ENCODE measurements at places on chromosomes 7 and 10. TPM values are rescaled to one million over a fixed set of nuclear protein-coding genes. Genes with fewer than 3 reads are reported as not detected.

Gene ZPBP
- not detected for total RNA-seq

Gene RNF133
- total RNA-seq = not detected

Gene LRRC18
- total RNA-seq = not detected

Gene PRKCQ
- 87.3 TPM for total RNA-seq

Gene TMEM140
- 44.7 TPM for total RNA-seq

Gene COBL
- total RNA-seq = 0.59 TPM

Gene RBM33
- 196 TPM for total RNA-seq

Gene PLAC9
- not detected for total RNA-seq

Gene IFIT1B
- total RNA-seq = not detected

Gene RASSF4
- total RNA-seq = 1.3 TPM

Gene HACD1
- total RNA-seq = 22.0 TPM

Gene TYSND1
- 15.2 TPM for total RNA-seq

Gene FRA10AC1
- 16.5 TPM for total RNA-seq

Gene WNT2
- total RNA-seq = not detected

Gene LRRD1
- 0.44 TPM for total RNA-seq

Gene OR2A1
- total RNA-seq = not detected

Gene CLEC5A
- total RNA-seq = not detected

Gene MMD2
- not detected for total RNA-seq

Gene OR2A5
- total RNA-seq = not detected

Gene TFR2
- total RNA-seq = 8.0 TPM

Gene TMEM26
- total RNA-seq = not detected

Gene GHITM
- total RNA-seq = 77.9 TPM

Gene NYAP1
- 0.89 TPM for total RNA-seq

Gene UCN3
- total RNA-seq = not detected

Gene CDNF
- 1.7 TPM for total RNA-seq

Gene SFXN4
- total RNA-seq = 10.7 TPM

Gene CCDC7
- 73.6 TPM for total RNA-seq

Gene CCDC146
- total RNA-seq = 20.1 TPM

Gene CACNB2
- 0.39 TPM for total RNA-seq

Gene C7orf57
- not detected for total RNA-seq

Gene HYCC1
- 38.6 TPM for total RNA-seq

Gene SHTN1
- total RNA-seq = 2.4 TPM

Gene AKR1D1
- total RNA-seq = not detected

Gene CALML5
- total RNA-seq = not detected

Gene KCND2
- total RNA-seq = not detected

Gene FAM25C
- not detected for total RNA-seq

Gene NPS
- not detected for total RNA-seq

Gene LAMTOR4
- 136 TPM for total RNA-seq

Gene TRIL
- total RNA-seq = not detected

Gene KCP
- total RNA-seq = 0.22 TPM

Gene UNC5B
- 0.07 TPM for total RNA-seq

Gene PSMA2
- total RNA-seq = 59.1 TPM
